ENCODE measurements at places on chromosomes 13 and 19. TPM values are rescaled to one million over a fixed set of nuclear protein-coding genes. Genes with fewer than 3 reads are reported as not detected.

The ZNF154 gene
- total RNA-seq: not detected

The CGB8 gene
- total RNA-seq: 3.0 TPM

The ZNF446 gene
- total RNA-seq: 13.0 TPM

The CUL4A gene
- 51.5 TPM for total RNA-seq

The CERS1 gene
- total RNA-seq: 5.3 TPM

The KLK12 gene
- not detected for total RNA-seq

The OR7G2 gene
- total RNA-seq: not detected
